ENCODE measurements at places on chromosomes 4 and X.

DNA sequence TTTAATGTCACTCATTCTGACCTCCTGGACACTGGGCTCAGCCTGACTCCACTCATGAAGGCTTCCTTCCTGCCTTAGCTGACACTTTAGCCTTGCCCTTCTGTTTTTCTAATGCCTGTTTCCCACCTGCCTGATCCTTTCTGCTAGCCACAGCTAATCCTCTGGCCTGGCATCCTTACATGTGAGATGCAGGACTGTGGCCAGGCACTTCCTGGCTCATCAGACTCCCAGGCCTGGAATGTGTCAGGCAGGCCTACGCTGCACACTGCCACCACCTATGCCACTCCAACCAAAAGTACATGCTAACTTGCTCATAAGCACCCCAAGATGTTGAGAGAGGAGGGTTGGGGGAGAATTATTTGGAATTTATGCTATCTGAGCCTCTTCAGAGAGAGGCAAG is 138.8 kb upstream of the NALF2 start:
- DNase-seq, result no peak

DNA sequence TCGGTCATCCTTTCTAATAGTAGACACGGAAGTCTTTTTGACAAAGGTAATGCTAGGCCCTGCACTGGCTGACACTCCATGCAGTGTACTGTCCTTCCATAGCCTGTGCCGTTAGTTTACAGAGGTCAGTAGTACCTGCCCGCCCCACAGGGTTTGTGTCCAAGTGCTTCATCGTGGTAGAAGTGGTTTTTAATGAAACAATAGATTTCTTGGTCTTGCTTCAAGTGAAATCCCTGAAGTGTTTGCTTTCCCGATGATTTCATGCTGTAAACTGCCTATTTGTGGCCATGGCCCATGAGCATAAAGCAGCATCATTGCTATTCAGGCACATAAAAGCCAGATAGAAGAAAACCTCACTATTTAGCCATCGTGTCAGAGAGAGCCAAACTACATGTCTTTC is 139.3 kb downstream of the GPR143 start:
- DNase-seq, result peak; percentile 47

GRCh38 chr4:112284662-112285411 is 867 bp downstream of the TIFA start:
- no peak for DNase-seq

GRCh38 chr4:102586644-102587021 is 85.5 kb downstream of the NFKB1 start:
- no peak for DNase-seq

DNA sequence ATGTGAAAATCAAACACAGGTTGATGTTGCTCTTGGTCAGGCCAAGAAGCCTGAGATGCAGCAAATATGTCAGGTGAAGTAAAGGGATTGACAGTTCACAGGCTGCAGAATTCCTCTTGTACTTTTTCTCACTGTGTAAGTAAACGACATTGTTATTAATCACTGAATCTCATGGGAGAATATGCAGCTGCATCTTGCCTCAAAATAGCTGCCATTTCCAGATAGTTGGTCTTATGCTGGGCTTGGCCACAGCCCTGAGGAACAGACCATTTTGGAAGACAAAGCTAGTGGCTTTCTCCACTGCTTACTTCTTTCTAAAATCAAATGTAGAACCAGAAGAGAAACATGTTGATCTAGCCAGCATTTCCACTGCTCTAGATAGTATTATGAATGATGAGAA is 403.4 kb upstream of the NR3C2 start:
- no peak for DNase-seq

DNA sequence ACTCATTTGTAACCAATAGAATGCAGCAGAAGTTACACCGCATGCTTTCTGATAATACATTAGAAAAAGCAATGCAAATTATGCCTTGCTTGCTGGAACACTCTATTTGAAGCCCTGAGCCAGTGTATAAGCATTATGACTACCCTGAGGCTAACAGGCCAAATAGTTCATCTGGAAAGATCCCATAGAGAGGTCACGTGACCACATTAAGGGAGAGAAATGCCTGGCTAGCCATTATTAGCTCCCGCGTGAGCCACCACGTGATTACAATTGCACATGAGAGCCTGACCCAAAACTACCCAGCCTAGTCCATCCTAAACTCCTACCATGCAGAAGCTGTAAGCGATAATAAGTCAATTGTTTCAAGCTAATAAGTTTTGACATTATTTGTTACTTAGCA is 472.9 kb upstream of the GALNTL6 start:
- DNase-seq, result no peak

DNA sequence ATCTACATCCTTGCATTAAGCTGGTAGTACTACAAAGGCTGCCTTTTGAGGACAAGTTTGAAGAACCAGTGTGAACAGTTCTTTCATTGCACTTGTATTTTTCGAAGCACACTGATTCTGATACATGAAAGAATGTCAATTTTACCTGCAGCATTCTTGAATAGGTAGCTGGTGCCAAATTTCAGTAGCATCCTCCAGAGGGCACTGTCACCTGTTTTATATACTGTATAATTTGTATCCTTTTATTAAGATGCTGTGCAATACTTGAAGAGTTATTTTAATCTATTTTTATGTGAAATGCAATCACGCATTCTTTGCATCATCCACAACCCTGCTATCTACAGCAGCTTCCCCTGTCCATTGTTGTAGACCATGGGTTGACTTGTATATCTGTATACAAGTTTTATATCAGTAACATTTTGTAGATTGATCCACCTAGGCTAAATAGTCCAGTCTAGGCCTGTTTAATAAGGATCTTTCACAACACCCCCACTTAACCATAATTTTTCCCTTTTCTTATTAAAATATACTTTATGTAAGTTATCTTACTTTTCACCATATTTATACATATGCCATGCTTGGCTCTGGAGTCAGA is 325.7 kb downstream of the PCDH7 start:
- DNase-seq, result peak; percentile 20

DNA sequence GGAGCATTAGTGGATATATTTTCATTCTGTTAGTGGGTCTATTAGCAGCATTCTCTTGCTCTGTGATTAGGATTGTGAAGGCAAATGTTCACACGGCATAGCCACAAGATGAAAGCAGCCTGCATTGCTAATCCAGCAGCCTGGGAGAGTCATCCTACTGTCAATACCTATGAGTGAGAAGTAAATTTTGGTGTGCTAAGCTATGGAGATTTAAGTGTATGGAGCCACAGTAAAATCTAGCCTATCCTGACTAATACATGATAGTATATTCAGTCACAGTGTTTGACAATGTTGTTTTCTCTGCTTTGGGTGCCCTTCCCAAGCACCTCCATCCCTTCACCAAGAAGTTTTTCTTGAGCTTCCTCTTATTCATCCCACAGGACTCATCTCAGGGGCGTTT is 47.2 kb upstream of the TMPRSS11F start:
- no peak for DNase-seq

GRCh38 chrX:6129195-6129594 is 99.5 kb downstream of the NLGN4X start:
- no peak for DNase-seq

DNA sequence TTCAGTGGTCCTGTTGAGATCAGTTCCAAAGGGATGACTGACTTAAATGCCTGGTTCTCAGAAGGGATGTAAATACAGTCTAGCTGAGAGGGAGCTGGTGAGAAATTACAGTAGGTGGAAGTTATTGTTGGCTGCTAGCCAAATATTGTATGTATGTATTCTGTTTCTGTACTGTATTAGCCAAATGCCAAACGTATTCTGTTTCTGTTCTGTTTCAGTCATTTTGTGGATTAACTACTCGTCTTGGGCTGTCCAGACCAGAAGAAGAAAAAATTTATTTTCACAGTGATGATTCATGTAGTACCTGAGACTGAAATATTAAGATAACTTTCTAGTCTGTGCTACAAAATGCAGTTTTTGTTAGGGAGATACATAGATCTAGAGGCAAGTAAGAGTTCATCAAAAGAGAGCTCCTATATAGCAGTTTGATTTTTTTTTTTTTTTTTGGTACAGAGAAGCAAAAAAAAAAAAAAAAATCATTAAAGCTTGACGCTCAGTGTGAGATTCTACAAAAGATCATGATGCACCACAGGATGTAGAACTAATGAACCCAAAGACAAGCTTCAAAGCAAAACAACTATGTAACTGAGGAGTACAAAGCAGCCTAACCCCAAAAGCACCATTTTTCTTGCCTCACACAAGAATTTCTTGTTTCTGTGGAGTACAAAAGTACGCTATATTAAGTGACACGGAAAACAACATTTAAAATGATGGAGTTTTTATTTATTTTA is 54.8 kb downstream of the CASP6 start:
- peak; percentile 20 for DNase-seq

DNA sequence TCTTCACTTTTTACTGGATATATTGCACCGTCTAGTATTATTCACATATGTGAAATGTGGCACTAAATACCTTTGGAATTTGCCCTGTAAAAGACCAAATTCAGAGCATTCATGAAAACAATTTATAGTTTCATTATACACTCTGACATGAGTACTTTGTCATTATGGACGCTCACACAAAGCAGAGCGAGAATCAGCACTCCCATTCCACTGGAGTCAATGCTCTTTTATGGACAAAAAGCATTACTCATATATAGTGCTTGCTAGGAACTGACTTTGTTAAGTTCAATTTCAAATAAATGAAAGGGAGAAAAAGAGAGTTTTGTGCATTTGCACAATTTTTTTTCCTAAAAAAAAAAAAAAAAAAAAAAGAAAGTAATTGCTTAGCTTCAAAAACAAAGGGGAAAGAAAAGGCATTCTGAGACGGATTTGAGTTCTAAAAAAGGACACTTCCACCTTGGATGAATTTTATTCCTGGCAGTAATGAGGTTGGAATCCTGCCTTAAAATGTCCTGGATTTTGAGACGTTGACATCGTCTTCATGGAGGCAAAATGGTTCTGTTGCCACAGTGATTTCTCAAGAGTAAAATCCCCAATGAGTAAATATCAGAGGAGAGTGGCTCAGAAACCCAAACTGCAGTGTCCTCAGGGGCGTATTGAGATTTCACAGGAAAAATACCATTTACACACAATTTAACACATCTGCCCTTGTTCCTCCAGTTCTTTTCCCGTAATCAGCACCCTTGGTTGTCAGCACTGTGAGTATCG is 34.8 kb downstream of the CCDC149 start:
- DNase-seq, result no peak

DNA sequence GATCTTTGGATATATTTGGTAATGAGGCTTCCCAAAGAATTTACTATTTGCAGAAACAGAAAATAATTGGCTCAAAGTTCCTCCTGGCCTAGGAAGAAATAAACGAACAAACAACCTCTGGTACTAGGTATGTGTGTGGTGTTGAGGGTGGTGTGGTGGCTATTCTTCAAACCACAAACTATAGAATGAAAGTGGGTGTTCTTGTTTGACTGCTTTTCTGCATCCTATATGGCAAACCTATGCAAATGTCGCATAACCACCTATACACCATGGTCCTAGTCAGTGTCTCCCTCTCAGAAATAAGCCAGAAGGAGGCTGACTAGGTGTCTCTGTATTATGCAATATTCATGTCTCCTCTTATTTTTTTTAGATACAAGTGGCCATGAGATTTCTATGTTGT is 106.6 kb upstream of the PCDH18 start:
- no peak for DNase-seq

DNA sequence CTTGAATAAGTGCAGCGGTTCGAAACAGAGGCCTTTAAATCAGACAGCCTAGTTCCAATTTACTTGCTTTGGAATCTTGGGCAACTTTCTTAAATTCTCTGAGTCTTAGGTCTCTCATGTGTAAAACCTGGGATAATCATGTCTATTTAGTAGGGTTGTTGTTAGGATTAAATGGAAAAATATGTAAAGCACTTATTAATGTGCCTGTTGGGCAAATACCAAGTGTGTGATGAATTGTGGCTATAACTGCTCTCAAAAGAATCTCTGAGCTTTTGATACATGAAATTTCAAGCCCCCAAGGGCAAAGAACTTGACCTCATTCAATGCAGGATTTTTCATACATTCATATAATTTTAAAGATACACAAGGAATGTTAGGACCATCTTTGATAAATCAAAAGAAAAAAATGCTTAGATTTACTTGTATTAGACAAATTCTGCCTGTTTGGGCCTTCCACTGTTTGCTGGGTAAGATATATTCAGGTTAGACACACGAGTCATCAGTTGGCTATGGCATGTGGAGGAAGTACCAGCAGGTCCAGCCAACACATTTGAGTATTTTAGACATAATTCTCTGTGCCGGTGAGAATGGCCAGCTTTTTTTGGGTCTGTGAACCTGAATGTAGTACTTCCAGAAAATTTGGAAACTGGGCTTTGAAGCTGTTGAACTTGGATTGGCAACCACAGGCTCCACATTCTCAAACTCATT is 241.4 kb upstream of the CNKSR2 start:
- DNase-seq, result no peak

DNA sequence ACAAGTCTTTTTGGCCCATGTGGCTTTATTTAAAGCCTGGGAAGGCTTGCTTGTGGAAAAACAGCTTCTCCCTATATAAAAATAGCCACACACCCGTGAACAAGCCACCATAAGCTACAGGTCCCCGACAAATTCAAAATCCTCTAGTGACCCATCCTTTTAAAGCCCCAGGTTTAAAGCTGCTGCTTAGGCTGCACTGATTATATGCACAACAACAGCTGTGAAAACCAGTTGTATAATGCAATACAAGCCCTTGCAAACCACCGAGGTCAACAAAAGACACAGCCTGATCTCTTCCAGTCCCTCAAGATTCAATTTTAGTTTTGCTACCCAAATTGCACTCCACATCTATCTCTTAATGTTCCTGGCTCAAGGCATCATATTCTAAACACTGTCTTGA is 186.0 kb upstream of the WDFY3 start:
- DNase-seq, result no peak

DNA sequence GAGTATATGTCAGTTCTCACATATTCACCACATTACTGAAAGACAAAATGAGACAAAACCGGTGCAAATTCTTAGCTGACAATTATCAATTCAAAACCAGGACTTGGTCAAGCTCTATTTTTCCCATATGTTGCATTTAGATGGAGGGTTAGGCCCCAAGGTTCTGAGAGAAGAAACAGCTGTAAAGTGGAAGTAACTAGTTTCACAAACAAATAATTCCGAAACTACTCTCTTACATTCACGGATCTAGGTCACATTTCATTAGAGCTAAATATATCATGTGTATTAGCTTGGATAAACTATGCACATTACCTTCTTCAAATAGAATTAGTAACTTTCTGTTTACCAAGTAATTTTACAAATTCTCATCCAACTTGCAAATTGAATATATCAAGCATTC is 3.7 kb upstream of the GABRA2 start:
- DNase-seq, result no peak

- DNase-seq, result no peak
Measured at GRCh38 chr4:101141230-101141629, 206.1 kb downstream of the PPP3CA start.

DNA sequence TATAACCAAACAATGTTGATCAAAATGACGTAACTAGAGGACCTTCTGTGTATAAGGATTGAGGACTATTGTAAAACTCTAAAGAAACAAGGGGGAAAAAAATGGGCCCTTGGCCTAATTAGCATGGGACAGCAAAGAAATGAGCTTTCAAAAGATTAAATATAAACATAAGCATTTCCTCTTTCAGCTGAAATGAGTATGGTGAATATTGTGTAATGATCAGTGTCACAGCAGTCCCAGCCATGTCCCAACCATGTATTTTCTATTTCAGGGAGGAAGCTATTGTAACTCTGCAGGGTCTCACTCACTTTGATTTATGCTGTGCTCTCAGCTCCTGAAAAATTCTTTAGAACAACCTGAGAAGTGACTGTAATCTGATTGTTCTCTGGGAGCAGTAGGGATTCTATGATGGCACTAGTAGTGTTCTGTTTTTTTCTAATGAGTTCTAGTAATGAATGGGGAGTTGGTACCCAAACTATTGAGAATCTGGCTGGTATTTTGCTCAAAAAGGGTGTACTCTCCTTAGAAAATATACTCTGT is 25.8 kb downstream of the ANXA10 start:
- no peak for DNase-seq

- no peak for DNase-seq
Measured at GRCh38 chr4:55447108-55447708, 51.5 kb downstream of the TMEM165 start.
